ENCODE measurements at places on chromosomes 12 and 14. TPM values are rescaled to one million over a fixed set of nuclear protein-coding genes. Genes with fewer than 3 reads are reported as not detected.

DNA sequence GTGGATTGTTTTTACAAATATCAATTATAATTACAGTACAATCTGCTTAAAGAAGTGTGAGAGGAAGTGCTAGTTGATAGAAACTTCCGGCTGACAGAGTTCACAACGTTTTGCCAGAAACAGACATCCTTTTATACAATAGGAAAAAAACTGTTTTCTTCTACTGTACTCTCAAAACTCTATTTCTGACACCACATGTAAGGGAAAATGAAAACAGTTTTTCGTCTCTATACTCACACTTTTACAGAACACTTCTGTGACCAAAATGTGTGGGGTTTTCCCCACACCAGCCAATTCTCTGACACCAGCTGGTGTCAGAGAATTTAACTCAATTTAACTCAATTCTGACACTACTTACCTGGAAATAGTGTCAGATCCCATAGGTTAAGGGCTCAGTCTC lies 24.2 kb upstream of the HIF1A start:
- DNase-seq = no peak

DNA sequence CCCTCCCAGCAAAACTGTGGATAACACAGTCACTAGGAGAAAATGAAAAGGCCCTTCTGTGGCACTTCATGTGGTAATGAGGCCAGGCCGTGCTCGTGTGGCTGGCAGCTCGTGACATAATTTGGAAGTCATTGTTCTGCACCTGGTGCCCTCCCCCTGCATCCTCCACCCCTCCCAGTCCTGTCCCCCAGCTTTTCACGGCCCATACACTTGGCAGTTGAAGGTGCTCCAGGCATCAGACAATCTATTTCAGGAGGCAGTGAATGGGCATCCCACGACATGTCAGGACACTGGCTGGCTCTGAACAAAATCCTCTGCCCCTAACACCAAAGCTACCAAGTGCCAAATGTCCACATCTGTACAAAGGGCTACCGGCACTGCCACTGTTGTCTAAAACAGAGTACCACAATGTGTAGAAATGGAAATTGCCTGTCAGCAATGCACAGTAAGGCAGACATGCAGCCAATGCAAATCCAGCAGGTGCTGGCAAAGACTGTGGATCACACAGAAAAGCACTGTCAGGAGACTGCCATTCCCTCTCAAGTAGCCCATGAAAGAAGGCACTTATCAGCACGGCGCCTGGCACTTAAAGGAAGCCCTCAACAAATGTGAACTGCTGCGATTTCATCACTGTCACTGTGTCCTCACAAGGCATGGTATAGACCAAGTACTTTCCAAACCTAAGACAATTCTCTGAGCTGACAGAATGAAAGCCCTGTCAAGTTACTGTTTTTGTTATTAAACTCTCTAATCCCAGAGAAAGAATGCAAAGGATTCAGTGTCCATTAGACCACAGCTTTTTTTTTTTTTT lies 39.1 kb downstream of the CORO1C start:
- DNase-seq = no peak

The OAS2 gene
- total RNA-seq = 86.4 TPM

DNA sequence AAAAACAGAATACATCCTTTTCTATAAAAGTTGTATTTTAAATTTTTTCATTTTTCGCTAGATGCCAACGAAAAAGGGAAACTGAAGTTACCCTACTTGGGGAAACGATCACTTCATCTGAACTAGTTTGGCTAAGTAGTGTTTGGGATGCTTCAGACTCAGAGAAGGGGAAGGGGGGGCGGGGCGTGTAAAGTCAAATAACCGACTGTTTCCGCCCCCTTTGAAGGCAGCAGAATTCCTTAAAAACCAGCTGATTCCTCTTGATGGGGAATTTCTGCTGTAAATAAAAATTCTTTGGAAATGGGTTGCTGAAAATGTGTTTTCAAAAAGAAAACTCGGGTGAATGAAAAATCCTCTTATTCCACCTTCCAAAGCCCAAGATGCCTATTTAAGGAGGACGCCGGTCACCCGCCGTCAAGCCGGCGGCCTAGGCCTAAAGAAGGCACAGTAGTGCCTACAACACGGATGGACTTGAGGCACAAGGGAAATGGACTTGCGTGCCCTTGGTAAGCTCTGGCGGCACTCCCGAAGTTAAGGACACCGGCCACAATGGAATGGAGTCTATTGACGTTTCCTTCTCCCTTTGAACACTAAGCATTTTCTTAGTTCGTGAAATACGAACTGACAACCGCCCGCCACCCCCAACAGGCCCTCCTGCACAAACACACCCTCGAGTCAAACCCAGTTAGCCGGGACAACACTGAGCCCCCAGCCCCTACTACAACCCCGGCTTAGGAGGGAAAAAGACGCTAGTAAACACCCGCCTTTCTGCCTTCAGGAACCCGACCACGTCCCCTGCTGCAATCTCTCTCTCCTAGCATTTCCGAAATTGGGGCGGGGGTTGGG lies 1.9 kb downstream of the ATXN2 start:
- DNase-seq = peak; percentile 14

- no peak for DNase-seq
Observed at GRCh38 chr14:32764131-32764530, 174.5 kb upstream of the NPAS3 start.

DNA sequence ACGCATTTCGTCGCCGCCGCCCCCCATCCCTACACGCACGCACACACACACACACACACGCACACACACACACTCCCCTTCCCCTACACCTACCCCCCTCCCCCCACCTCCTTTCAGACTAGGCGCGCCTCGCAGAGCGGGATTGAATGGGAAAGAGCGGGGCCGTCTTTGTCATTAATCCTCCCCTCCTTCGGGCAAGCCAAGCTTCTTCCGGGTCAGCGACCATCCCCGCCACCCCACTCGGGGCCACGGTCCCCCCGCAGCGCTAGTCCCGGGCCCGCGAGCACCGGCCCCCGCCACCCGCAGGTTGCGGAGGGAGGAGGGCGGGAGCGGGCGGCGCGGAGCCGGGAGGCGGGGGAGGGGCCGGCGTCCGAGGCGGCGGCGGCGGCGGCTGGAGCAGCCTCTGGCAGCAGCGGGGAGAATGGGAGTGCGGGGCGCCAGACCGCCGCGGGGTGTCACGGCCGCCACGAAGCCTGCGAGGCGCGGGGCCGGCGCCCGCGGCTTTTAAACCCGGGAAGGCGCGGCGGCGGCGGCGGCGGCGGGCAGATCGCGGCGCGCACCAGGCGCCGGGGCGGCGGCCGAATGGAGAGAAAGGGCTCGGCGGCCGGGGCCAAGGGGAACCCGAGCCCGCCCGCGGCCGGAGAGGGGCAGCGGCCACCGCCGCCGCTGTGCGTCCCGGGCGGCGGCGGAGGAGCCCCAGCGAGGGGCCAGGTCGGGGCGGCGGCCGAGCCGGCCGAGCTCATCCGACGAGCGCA lies at the start of gene TTC9:
TTC9 (plus strand) TSS at position 369 of the 755 bp plus-strand sequence; CDS start at position 583, 214 bp downstream.
- no peak for DNase-seq

DNA sequence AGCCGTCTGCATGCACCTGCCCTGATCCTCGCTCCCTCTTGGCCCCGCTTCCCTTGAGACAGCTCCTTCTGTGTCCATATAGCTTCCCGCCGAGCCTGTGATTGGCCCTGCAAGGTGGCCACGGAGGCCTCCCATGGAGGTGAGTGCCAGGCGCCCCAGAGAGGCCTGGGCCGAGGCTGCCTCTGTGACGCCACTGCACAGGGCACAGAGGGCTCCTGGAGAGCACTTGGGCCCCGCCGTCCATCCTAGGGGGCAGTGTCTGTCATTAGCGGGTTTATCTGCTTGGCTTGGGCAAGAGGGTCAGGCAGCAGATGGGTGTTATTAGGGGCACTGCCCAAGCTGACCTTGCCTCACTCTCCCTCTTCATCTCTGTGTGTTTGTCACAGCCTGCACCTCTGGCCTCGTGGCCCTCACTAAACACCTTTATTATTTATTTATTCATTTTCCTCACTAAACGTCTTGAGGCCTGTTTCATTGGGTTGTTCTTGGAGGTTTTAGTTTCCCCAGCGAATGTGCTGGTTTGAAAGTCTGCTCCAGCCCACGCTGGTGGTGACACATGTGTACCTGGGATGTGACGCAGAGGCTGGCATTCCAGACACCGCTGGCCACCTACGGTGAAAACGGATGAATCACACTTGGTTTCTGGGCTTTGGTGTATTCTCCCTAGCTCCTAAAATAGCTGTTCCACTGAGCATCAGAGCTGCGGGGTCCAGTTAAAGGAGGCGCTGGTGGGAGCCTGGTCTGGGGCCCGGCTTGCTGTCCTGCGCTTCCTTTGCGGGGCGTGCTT lies 5.9 kb downstream of the ZFYVE21 start:
- DNase-seq = no peak

DNA sequence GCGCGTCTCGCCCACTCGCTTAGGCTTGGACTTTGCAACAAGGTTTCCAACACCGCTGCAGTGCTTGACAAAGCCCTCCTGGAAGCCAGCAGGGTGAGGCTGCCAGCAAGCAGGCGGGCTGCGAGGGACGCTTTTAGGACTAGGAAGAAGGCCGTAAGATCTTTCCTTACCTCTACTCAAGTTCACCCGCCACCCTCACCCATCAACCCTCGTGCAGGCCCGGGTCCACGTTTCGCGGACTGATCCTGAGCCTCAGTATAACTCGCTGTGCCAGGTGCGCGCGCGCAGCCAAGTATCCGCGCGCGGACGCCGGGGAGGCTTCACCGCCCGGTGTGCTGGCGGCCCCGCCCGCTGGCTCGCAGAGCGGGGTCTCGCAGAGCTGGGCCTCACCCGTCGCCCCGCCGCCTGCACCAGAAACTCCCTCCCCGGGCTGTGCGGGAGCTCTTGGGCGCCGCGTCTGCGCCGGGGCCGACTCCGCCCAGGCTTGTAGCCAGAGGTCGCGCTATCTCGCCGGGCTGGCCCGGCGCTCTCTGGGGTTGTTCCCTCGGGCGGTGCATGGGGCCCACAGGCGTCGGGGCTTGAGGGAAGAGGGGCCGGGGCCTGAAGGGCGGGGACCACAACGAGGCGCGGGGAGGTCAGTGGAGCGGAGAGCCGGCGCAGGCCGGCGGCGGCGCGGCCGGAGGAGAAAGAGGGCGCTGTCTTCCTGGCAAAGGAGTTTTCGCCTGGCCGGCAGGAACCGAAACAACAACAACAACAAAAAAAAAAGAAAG lies 7.6 kb upstream of the SIX1 start:
- DNase-seq = no peak

The FAM234B gene
- 5.7 TPM for total RNA-seq

GRCh38 chr12:26096036-26096435 lies 28.8 kb downstream of the BHLHE41 start:
- DNase-seq = no peak

DNA sequence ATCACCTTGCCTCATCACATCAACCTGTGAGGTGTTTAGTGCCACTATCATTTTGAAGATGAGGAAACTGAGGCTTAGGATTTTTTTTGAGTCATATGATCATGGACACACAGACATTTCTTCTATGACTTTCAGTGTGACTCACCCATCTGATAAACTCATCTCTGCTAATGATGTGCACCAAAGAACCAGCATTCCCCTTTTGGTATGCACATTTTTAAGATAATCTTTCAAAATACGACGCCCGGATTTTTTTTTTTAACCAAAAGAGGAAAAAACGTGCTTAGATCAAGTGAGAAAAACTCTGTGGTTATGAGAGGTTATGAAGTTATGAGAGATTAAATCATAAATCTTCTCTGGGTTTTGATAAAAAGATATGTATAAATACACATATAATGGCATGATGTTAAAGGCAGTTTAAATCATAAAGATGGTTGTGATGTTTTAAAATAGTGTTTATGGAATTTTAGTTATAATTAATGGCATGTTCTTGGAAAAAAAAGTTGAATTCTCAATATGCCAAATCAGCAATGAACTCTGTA lies 948.1 kb downstream of the TMTC2 start:
- DNase-seq = no peak

The CYP27B1 gene
- total RNA-seq = 11.3 TPM

DNA sequence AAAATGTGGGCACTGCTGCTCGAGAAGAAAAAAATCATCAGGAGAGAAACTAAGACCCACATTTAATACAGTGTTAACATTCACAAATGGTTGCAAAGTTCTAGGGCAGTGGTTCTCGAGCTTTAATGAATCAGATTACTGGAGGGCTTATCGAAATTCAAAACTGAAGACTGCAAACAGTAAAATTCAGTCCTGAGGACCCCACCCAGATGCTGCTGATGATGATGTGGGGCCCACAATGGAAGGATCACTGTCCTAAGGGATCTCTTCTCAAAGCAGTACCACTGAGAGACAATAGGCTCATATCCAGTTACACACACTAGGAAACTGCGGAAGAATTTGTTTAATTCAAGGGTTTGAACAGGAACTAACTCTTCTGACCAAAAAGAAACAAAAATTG lies 31.4 kb downstream of the DICER1 start:
- DNase-seq = no peak

- DNase-seq = no peak
Observed at GRCh38 chr14:52987514-52987913, 36.7 kb upstream of the FERMT2 start.

DNA sequence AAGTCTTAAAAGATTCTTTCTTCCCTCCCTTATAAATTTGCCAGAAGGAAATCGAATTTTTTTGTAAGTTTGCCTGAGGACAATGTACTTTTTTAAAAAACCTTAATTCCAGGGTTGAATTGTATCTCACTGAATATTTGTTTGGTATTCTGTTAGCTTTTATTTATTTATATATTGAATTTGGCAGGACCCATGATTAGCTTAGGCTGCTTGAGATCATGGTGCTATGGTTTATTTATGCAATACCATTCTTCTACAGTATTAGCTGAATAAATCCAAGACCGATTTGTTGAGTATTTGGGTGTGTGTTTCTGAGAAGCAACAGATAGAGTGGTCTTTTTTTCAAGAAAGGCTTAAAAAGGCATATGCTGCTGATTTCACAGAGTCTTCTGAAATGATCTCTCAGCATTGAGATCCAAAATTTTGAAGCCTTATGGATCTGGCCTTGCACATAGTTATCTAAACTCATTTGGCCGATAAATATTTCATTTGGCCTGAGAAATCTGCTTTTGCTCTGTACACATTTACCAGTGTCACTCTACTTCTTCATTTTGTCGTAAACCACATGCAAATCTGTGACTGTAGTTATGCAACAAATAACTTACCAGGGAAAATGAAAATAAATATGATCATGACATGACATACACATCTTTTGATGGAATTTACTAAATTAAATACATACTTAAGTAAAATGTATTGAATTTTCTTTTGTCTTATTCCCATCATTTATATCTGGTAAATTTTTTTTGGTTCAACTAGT lies 265.8 kb upstream of the FLRT2 start:
- no peak for DNase-seq

The GPR135 gene
- total RNA-seq = 2.4 TPM

GRCh38 chr14:92973261-92973797 lies 50.4 kb downstream of the CHGA start:
- DNase-seq = no peak

GRCh38 chr12:25496098-25496587 lies 56.9 kb downstream of the LMNTD1 start:
- no peak for DNase-seq

DNA sequence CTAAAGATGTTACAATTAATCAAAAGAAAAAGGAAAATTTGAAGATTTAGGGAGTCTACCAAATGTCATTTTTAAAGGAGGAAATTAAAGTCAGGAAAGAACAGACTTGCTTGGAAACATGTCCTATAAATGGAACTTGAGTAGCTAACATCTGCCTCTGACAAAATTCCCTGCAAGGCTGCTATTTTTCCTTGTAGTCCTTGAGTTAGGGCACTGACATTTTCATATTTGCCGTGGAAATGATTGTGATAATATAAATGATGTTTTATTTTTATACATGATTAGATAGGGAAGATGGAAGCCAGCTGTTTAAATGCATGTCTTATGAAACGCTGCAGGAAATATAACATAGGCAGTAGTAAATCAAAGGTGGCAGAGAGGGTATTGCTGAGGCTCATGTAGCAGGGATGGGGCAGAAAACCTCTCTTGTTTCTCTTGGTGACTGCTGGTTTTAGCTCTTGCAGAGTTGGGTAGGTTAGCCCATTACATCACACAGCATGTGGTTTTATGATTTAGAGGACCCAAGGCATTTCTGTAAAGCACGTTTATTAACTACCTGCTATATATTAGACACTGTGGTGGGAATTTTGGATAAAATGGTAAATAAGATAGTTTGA lies 21.7 kb downstream of the NUBPL start:
- no peak for DNase-seq
